ENCODE measurements at places on chromosomes 5 and 9.

DNA sequence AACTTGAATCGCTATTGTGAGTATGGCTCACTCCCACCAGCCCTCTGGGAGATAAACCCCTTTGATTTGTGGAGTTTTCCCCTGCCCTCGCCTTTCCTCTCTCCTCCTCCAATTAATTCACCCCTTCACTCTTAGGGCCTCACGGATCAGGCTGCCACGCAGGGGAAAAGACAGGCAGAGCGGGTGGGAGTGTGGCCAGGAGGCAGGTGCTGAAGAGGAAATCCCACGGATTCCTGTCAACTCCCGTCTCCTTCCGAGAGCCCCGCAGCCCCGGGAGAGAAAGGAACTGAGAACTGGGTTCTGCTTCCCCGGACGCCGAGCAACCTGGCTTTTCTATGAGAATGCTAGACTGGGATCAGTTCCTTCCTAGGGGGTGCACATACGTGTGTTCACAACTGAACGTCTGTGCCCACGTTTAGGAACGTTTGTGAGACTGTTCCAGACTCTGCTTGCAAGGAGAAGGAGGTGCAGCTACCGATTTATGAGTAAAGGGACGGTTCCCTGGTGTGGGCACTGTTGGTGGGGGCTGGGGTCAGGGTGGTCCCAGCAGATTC lies 314.5 kb upstream of the TLE4 start:
- DNase-seq = no peak

DNA sequence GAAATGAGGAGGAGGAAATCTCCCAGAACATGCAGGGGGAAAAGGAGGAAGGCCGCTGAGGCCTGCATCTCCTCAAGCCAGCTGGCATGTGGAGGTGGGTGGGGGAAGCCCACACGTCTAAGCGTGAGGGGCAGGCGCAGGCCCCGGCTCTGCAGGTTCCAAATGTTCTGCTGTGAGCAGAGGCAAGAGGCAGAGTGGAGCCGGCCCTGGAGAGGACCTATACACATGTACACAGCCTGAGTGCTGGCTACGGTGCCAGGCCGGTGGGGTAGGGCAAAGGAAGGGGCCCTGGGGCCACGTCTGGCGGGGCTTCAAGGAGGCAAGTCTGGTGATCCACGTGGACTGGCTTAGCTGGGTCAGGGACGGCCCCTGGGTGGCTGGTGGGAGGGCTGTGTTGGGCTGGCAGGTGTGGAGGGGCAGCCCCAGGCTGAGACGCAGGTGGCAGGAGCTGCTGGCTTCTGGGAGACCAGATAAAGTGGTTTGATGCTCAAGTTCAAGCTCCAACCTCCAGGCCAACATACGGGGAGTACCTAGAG lies 26.4 kb downstream of the LPCAT1 start:
- DNase-seq = no peak

GRCh38 chr9:81581986-81582385 lies 107.4 kb downstream of the TLE1 start:
- no peak for DNase-seq

DNA sequence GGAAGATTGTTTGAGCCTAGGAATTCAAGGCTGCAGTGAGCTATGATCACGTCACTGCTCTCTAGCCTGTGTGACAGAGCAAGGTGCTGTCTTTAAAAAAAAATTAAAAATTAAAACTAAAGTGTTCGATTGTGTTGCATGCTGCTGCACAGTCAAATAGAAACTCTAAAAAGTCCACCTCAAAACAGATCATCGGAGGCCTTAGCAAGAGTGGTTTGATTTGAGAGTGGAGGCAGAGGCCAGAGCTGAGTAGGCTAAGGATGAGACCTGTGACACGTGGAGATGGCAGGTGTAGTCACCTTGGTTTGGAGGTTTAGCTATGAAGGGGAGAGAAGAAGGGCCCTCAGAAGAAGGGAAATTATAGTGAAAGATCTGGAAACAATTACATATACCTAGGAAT lies 2.8 kb upstream of the PTPDC1 start:
- no peak for DNase-seq

DNA sequence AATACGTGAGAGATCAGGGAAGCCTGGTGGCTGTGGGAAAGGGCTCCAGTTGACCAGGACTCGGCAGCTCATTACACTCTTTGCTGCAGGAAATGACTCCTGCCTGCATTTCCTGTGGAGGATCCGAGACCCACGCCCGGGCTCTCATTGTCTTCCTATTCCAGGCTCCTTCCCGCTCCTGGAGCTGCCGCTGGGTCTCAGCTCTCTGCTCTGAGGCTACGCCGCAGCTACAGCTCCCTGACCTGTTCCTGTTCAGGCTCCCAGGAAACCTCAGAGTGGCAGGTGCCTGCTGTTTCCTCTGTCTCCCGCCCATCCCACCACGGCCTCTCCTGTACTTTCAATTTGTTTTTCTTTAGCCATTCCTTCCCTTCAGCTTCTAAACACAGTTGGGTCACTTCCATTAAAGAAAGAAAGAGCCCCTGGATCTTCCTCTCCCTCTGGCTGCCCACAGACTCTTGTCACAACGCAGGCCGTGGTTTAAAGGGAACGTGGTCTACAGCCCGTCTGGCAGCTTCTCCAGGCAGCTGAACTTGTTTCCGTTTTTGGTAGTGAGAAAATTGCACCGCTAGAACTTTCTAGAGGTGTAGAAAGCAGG lies 71.5 kb downstream of the IL6ST start:
- DNase-seq = no peak

DNA sequence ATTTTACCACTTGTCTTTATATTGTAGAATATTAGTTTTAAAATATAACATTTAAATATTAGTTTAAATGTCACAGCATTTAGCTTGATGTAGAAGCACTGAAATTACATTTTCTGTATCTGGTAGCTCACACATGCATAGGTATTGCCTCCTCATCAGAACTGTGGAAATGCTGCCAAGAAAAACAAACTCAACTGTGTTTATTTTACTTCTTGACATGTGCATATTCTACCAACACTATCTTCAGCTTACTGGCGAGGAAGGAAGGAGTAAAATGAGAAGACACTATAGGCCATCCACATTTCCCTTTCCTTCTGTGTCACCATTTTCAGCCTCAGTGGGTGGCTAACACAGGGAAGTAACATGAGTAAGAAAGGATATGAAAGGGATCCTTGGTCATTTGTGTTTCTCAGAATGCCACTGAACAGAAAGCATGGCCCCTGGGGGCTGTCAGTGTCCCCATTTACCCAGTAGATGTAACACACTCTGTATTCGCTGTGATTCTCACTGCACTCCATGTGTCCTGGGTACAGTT lies 81.0 kb upstream of the HTR4 start:
- DNase-seq = no peak

DNA sequence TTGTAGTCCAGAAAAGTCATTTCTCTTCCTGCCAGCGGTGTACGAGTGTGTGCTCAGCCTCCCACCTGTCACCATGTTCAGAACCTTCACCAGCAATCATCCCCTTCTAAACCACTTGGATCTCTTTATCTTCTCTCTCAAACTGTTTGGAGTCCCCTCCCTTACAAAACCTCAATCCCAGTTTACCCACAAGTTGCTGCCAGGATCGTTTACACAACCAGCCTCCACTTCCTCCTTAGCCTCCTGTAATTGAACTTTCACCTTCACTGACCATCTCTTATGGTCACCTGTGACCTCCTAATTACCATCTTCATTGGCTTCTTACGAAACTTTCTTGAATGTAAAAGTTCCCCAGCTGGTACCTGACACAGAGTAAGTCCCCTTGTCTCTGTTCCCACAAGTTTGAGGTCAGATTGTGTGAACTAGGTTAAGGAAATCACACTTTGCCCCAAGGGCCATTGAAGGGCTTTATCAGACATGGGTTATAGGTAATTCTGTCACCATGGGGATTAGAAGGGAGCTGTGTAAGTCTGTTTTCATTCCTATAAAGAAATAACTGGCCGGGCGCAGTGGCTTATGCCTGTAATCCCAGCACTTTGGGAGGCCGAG lies 20.0 kb downstream of the RNF44 start:
- no peak for DNase-seq

DNA sequence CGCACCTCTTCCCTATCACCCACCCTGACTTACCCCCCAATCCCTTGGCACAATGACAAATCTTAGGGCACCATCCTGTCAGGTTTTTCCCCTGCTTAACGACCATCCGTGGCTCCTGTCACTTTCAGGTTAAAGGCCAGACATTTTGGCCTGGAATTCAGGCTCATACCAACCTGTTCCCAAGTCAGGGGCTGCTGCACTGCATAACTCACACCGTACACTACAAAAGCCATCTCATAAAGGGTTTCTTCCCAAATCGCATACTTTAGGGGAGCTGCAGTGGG lies 7.5 kb upstream of the AKNA start:
- DNase-seq = no peak
